Chondrocyte (in vitro differentiated cells): ENCODE measurements at places on chromosomes 2 and 18.

DNA sequence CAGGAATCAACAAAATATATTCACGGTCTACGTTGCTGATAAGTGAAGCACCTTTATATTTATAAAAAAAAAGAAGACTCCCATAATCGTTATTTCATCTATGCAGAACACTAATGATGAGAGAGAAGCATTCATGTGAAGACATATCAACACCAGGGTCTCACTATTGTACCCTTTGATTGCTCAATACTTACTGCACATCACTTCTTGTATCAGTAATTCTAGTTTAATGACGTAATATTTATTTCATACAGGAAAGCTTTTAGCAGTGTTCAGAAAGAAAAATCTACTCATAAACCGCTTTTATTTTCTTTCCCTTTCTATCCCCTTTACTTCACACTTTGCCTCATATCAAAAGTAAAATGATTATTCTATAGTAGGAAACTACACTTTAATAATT lies 30.7 kb downstream of the CCDC141 start:
- no peak for DNase-seq

DNA sequence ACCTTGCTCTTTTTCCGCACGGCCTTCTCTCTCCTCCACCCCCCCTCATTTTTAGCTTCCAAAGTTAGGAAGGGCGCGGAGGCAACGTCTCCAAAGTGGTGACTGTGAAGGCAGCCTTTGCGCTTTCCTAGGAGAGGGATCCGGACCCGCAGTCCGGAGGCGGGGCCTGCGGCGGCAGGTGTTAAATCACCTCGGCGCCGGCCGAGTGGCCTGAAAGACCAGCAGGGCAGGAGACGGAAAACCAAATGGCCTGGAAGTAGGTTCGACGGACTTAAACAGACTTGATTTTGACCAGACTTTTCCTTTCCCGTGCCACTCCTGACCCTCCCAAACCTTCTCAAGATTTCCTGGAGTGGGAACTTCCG lies 615 bp downstream of the GORASP2 start:
- DNase-seq = no peak

DNA sequence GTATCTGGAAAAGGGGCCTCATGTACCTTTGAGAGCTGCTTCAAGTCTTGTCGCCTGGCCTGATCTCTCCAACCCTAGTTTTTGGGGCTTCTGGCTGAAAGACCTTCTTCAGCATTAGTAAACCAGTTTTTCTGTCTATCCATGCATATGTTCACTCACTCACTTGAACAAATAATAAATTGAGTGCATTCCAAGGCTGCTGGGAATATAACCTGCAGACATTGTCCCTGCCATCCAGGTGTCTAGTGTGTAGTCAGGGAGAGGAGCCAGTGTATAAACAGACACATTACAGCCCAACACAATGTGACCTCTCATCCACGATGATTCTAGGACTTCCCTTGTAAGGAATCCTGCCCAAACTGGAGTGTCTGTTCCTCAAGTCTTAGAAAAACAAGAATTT lies 262.1 kb downstream of the PRKCE start:
- no peak for DNase-seq

- no peak for DNase-seq
These were observed 225.6 kb downstream of the CMPK2 start for GRCh38 chr2:6639929-6640620.

GRCh38 chr2:142130111-142131009 lies 456 bp downstream of the LRP1B start:
- DNase-seq = peak; percentile 79
